GM12878 (cell line): ENCODE measurements at places on chromosomes 11 and 22.

- no peak for DNase-seq
Measured at GRCh38 chr22:40637183-40638150, 948 bp upstream of the MRTFA start.

DNA sequence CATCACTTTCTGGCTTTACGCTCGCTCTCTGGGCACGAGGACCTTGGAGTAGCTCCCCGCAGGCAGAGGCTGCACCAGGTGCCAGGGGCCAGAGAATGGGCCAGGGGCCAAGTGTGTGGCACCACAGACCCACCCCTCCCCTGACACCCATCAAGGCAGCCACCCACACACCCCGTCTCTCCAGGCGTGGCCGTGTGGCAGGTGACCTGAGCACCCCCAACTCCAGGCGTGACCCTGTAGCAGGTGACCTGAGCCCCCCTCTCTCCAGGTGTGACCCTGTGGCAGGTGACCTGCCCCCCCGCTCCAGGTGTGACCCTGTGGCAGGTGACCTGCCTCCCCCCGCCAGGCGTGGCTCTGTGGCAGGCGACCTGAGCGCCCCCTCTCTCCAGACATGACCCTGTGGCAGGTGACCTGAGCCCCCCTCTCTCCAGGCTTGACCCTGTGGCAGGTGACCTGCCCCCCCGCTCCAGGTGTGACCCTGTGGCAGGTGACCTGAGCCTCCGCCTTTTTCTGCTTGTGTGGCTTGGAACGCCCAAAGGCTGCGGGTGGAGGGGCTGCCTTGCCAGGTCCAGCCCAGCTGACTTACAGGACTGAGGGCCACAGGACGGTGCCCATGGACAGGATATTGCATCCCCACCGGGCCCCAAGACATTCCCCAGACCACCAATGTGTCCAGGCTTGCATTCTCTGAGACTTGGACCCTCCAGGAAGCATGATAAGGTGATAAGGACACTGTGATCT is 667.2 kb downstream of the BRD1 start:
- DNase-seq: no peak

DNA sequence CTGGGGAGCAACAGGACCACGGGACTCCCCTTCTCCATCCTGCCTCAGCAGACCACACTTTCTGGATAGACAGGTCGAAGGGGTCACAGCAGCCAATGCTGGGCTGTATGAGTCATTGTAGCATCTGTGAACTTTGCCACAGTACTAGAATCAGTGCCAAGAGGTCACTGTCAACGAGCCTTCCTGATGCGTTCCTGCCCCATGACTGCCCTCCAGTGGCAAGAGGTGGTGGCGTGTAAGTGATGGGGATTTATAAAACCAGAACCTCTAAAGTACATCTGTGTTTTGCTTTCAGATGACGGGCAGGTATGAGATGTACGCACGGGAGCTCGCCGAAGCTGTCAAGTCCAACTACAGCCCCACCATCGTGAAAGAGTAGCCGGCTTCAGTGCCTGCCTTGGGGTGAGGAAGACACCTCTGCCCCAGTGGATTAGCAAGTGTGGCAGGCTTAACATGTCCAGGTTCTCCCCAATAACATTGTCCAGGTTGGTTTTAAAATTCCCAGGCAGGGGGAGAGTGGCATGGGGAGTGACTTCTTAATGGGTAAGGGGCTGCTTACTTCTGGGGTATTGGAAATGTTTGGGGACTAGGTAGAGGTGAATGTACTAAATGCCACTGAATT is 29.4 kb downstream of the GUCD1 start:
- DNase-seq: peak; percentile 62

- DNase-seq: no peak
Measured at GRCh38 chr11:114136686-114137640, 77.5 kb downstream of the ZBTB16 start.

DNA sequence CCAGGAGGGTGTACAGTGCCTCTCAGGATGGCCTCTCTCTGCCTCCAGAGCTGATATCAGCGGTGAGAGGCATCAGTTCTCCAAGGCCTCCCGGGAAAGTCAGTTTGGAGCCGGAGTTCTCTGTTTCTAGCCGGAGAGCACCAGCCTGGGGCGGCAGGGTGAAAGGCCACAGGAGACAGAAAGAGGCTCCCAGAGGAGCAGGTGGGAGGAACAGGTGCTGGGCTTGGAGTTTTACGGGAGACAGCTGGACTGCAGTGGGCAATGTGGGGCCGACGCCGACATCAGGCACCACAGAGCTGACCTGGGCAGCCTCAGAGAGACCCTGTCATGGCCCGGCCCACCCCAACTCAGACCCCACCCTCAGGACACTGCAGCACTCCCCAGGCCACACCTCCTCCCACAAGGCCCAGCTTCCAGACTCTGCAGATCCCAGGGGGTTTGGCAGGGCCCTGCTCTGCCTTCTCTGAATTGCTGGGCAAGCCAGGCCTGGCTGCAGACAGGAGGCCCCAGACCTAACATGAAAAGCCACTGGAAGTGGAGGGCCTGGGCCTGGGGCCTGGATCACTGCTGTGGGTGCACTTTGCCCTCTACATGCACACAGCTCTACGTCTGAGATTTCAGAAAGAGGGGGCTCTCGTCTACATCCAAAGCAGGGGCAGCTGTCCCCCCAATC is 885.6 kb downstream of the BRD1 start:
- no peak for DNase-seq
